ENCODE measurements at places on chromosomes 3 and 15. TPM values are rescaled to one million over a fixed set of nuclear protein-coding genes. Genes with fewer than 3 reads are reported as not detected.

COL8A1 gene
- total RNA-seq, result 20.3 TPM

GOLGA8N gene
- total RNA-seq, result 9.7 TPM

GATA2 gene
- 16.0 TPM for total RNA-seq

GRCh38 chr3:172305974-172306373, 142.3 kb downstream of the GHSR start:
- no peak for ATAC-seq

ZNF80 gene
- total RNA-seq, result not detected

SLC7A14 gene
- total RNA-seq, result under 0.01 TPM

CX3CR1 gene
- 0.31 TPM for total RNA-seq

- no peak for ATAC-seq
Measured at GRCh38 chr3:177287231-177287630, 89.9 kb upstream of the TBL1XR1 start.

DNA sequence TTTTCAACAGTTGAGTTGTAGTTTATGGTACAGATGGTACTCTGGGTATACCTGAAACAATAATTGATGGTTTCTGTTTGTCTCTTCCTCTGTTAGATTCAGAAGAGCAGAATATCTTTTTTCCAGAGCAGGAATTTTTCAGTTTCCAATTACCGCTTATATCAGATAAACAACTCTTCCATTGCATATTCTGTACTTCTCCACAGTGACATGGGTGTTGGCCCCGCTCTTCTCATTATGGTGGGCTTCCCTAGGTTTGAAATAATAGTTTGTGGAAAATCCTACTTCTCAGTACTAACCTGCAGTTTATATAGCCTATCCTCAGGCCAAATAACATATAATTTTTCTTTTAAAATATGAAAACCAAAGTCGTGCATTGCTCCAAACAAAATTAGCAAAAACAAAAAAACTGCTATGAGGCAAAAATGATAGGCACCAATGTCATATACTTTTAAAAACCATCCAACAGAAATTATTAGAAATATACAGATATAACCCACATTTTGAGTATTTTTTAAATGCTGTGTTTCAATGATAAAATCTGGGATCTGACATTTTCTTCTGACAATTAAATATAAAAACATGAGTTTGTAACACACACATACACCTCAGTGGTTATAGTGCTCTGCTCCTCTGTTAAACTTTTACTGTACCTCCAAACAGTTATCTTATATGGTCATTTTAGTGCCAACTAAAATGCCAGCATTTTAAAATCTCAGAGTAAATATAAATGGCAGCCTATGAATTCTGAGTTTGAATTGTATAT, 56.8 kb downstream of the CMSS1 start:
- ATAC-seq, result no peak

- ATAC-seq, result no peak
Measured at GRCh38 chr3:160992712-160993111, 112.4 kb downstream of the B3GALNT1 start.

GOLGA8J gene
- 0.40 TPM for total RNA-seq

C3orf22 gene
- total RNA-seq, result not detected

DNA sequence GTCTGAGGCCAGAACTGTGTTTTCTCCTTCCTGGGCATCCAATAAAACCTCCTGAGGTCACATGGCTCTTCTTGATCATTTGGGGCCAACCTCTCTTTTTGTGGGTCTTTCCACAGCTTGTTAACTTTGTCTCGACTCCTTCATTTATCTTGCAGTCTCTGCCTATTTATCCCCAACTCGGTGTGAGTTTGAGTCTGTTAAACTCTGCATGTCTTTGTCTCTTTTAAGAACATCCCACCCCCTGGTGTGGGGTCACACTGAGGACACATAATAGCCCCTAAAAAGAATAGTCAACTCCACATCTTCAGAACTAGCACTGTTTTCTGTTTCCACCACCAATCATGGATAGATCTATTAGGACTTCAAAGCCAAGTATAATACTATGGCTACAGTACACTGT, 187.2 kb downstream of the TLE3 start:
- no peak for ATAC-seq

VEPH1 gene
- total RNA-seq, result 0.62 TPM

GRCh38 chr3:46095307-46095706, 68.0 kb upstream of the XCR1 start:
- no peak for ATAC-seq

FGF7 gene
- 67.5 TPM for total RNA-seq

SOX14 gene
- total RNA-seq, result not detected

RLBP1 gene
- not detected for total RNA-seq

DNA sequence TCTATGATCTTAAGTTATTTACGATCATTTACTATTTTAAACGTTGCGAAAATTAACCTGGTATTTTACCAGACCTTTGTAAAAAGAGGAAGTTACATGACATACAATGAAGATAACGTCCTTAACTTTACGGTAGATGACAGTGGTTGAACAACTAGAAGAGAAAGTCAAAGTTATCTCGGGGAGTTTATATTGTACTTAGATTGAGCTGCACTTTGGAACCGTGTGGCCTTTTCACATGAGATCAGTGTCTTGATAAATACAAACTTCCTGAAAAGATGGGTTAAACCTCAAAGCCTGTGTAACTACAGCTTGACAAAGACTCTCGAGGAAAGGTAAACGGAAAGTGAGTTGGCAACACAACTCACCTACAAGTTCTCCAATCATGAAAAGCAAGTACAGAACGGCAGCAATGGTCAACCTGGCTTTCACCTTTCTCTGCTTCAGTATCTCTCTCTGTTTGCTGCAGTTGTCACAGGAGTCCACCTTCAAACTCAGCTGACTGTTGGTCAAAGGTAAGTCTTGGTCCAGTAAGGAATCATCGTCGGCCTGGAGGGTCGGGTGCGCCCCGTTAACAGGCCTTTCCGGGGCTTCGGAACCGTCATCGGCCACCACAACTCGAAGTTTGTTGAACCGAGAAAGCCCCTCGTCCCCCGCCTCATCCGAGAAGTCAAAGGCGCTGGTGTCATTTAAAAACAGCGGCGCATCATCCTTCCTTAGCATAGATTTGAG, 793 bp downstream of the SLC30A4 start:
- no peak for ATAC-seq

- ATAC-seq, result no peak
Measured at GRCh38 chr3:118544458-118544857, 490.2 kb downstream of the IGSF11 start.

DNA sequence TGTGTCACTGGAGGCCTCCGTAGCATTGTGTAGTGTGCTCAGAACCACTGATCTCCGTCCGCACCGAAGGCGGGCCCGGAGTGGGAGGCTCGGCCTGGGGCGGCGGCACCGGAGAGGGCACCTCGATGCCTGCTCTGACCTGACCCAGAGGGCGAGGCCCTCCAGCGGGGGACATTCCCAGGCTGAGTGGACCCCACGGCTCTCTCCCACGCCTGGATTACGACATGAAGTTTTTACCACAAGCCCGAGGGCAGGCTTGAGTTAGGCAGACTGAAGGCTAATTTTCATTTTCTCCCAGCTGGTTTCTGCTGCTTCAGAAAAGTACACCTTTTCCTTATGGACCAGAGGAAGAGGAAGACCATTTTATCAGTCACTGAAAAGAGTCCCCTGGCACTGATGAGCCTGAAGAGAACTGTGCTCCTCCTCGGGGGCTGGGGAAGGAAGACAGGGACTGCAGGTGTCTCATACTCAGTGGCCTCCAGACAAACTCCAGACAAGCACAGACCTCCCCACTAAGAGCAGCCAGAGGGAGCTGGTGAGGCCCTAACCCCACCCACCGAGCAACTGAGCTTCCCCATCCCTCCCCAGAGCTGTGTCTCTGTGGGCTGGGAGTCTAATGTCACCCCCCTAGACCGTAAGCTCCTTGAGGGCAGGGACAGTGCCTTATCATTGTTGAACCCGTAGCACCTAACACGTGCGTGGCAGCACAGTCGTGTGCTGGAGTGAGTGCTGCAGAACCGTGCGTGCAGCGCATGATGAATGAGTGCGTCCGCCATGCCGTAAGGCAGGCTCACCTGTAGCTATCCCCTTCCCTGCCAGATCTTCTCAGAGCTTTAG, 74.5 kb upstream of the BLM start:
- ATAC-seq, result no peak

GRCh38 chr3:168117853-168118313, 22.2 kb upstream of the GOLIM4 start:
- no peak for ATAC-seq

Data from gastroesophageal sphincter (tissue), 4 donors.